ENCODE measurements at places on chromosomes 2 and 18.

GRCh38 chr2:127091886-127092285 lies 15.1 kb downstream of the BIN1 start:
- DNase-seq: no peak

GRCh38 chr2:157245846-157246764 lies 11.4 kb upstream of the GALNT5 start:
- DNase-seq: no peak

DNA sequence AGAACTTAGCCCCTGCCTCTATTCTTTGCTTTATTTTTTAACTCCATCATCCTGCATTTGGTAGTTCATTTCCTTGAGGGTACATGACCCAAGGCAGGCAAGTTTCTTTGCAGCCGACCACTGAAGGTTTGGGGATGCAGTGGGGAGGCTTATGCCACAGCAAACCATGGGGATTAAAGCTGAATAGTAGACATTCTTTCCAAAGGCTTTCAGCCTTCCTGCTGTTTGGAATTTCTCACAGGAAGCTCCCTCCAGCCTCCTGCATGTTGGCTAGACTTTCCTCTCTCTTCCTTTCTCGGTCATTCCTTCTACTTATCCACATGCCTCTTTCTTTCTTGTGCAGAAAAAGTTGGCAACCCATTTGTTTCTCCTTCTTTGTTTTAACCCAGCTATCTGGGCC lies 77.3 kb downstream of the SOCS6 start:
- DNase-seq: no peak

DNA sequence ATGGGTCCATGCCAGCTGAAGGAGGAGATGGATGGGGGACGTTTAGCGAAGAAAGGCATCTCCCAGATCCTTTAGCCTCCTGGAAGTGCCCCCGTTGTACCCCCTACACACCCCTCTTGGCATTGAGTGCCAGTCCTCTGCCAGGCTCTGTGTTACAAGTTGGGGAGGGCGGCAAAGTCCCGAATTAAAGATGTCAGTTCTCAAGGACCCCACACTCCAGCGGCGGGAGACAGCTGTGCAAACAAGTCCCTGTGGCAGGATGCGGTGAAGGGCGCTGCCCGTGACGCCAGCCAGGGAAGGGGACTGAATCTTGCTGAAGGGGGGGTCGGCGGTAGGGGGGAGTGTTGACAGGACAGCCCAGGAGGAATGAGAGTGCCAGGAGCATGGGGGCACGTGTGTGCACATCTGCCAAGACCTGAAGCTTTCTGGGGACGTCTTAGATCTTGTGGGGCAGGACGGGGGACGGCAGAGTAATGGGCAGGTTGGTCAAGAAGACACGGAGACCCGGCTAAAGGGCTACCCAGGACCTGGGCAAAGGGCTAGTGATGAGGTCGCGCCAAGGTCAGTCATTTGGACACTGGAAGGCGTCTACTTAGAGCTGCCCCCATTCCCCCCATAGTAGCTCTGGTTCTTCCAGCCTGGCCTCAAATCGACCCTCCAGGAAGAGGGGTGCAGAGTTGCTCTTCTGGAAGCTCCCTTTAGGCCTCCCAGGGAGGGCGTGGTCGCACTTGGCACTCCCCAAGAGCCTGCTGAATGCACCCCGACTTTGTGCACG lies 2.8 kb upstream of the CTDSP1 start:
- DNase-seq: no peak

DNA sequence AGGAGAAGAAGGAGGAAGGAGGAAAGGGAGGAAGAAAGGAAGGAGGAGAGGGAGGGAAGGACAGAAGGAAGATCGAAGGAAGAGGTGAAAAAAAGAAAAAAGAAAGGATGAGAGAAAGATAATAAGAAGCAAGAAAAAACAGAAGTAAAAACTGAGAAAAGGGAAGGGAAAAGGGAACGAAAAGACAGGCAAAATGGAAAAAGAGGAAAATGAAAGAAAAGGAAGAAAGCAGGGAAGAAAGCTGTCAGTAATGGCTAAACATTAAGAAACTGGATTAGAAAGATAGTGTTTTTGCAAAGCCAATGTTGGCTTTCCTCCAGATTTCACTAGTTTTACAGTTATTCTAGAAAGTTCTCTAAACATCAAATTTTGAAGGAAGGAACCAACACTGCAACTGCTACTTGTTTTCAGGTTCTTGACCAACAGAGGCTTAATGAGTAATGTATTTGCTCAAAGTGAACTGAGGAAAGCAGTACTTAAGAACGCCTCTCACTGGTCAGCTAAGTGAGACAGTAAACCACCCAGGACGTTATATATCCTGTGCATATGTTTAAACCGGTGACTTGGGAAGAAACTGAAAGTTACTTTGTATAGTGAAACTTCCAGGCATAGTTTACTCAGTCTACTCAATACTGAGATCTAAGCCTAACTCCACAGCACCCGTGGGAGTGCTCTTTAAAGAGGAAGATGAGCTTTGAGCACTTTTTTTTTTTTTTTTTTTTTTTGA lies 286.2 kb upstream of the TRIB2 start:
- no peak for DNase-seq

GRCh38 chr2:145323512-145323911 lies 803.6 kb upstream of the ZEB2 start:
- DNase-seq: no peak

DNA sequence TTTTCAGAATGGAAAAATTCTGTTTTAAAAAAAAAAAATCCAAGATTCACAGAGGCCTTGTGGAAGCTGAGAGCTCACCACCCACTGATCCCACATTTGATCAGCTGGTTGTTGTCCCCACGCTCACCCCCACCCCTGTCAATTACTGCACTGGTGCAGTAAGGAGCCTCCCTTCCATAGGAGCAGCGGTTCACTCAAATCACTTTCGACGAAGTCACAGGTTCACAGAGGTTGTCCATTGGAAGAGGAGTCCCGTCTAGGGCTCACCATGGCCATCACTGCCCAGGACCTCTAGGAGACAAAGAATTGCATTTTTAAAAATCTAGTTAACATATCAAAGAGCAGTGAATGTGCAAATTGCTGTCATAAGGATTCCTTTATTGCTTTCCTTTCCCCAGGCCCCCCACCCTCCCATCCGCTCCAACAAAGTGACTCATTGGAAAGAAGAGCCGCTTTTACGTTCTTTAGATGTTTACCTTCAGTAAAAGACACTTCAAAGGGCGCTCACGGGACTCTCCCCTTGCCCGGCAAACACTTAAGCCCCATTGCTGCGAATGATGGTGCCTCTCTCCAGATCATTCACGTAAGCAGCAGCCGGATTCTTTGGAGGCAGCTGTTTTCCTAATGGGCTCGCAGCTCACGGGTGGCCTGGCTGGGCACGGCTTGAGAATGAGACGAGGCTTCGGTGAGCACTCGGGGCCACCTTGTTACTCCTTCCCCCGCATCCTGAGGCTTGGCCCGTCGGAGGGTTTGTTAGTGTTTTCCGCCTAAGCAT lies 165.5 kb upstream of the SALL3 start:
- DNase-seq: no peak

GRCh38 chr2:20555954-20556353 lies 94.9 kb downstream of the HS1BP3 start:
- DNase-seq: no peak

- no peak for DNase-seq
Observed at GRCh38 chr2:72949642-72950041, 32.3 kb downstream of the EMX1 start.

GRCh38 chr2:23093513-23093912 lies 291.5 kb upstream of the KLHL29 start:
- no peak for DNase-seq

DNA sequence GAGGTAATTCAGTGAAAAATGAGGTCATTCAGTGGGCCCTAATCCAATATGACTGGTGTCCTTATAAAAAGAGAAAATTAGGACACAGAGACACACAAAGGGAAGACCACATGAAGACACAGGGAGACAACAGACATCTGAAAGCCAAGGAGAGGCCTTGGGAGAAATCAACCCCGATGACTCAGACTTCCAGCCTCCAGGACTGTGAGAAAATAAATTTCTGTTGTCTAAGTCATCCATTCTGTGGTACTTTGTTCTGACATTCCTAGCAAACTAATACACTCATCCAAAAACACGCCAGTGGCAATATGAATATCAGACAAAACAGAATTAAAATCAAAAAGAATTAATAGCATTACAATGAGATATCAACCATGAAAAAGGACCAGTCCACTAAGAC lies 303.7 kb downstream of the SS18 start:
- DNase-seq: no peak

- no peak for DNase-seq
Observed at GRCh38 chr2:165202239-165202638, 1.6 kb downstream of the SCN3A start.

GRCh38 chr2:107687073-107687472 lies 139.6 kb upstream of the RGPD4 start:
- DNase-seq: no peak

- DNase-seq: peak; percentile 54
Observed at GRCh38 chr18:50507120-50507590, 52.7 kb upstream of the MAPK4 start.

- no peak for DNase-seq
Observed at GRCh38 chr2:129935118-129935517, 44.3 kb upstream of the RAB6C start.

GRCh38 chr2:191122638-191123294 lies 28.0 kb downstream of the STAT4 start:
- no peak for DNase-seq

- no peak for DNase-seq
Observed at GRCh38 chr2:101740555-101740964, 43.1 kb downstream of the MAP4K4 start.

GRCh38 chr18:7622721-7623120 lies 55.6 kb downstream of the PTPRM start:
- DNase-seq: no peak

DNA sequence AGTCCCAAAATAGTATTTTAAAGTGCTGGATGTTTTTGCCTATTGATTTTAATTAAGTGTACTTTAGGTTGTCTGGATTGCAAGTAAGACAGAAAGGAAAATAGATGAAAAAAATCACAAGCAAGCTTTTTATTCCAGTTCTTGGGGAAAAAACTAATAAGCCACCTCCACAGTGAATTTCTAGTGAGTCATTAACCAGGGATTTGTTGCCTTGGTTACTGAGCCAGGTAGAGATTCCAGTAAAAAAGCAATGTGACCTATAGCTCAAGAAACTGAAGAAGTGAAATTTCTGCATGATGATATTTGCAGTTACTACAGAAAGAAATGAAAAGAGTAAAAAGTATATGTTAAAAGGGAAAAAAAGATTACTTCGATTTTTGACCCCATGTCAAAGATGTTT lies 160.6 kb downstream of the METTL4 start:
- DNase-seq: no peak

DNA sequence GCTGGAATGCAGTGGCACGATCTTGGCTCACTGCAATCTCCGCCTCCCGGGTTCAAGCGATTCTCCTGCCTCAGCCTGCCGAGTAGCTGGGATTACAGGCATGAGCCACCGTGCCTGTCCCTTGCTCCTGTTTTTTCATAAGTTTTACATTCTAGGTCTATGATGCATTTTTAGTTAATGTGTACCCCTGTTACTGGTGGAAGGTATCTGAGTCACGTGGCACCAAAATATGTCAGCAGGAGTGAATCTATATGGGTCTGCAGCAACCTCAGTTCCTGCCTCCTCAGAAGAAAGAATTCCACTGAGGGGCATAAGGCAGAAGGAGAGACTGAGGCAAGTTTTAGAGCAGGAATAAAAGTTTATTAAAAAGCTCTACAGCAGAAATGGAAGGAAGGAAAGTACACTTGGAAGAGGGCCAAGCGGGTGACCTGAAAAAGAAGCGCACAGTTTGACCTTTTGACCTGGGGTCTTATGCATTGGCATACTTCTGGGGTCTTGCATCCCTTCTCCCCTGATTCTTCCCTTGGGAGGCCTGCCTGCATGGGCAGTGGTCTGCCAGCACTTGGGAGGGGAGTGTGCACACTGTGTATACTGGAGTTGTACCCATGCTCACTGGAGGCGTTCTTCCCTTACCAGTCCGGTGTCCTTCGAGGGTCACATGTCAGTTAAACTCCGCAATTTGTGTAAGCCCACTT lies 1.1 kb upstream of the MFSD2B start:
- DNase-seq: no peak

- DNase-seq: no peak
Observed at GRCh38 chr2:27464443-27464842, 22.3 kb downstream of the KRTCAP3 start.

DNA sequence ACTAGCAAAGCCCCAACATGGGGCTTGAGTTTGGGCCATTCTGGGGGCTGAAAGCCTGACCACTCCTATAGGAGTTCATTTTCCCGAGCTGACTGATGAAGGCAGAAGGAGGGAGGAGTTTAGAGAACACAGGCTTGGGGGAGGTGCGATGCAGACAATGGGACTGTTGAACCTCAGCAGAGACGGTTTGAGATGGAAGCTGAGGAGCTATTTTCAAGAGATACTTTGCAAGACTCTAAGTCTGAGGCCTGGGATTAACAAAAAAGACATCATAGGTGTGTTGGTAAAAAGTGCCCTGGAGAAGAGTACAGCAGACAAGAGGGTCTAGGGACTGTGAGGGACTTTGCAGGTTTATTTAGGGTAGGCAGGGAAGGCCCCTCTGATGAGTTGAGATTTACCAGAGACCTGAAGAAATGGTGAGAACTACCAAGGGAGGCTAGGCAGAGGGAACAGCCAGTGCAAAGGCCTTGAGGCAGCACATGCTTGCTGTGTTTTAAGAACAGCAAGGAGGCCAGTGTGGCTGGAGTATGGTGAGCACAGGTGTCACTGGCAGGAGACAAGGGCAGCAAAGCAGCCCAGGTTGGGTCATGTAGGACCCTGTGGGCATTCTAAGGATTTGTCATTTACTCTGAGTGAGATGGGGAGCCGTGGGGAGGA lies 31.6 kb downstream of the PCBP1 start:
- peak; percentile 34 for DNase-seq

DNA sequence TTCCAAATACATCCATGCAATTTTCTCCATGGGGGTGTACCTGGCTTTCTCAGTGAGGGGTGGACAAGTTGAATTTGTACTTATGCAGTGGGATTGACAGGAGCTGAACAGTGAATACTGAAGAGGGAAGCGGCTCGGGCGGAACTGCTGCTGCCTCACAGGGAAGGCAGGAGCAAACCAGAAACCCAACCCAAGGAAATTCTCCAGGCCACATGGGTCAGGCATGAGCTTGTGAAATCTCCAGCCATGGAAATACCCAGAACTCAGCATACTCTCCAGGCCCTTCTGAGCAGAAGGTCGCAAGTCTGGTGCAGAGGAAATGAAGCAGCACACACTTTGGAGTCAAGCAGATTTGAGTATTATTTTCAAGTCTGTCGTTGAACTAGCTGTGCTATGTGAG lies 26.5 kb upstream of the INO80C start:
- DNase-seq: no peak

DNA sequence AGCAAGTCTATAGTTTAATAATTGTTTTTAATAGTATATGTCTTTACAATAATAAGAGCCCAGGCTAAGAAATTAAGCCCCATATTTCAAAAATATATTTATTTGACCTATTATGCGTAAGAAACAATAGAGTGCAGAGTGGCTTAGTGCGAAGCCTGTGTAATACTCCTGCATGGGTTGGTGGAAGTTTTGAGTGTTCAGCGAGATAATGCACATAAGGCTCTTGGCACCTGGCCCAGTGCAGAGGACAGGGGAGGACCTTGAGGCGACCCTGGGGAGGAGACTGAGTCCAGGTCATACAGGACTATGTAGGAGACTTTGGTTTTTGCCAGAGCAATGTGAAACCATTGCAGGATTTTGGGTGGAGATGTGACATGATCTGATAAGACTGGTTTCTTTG lies 132.4 kb upstream of the ST6GAL2 start:
- DNase-seq: no peak

Measured in neural crest cell (in vitro differentiated cells).